ENCODE measurements at places on chromosomes 6 and 20.

- peak; percentile 0 for DNase-seq
These were observed 126.9 kb upstream of the UFL1 start for GRCh38 chr6:96394727-96395126.

GRCh38 chr6:108744996-108745395, 103.2 kb upstream of the ARMC2 start:
- DNase-seq, result no peak

DNA sequence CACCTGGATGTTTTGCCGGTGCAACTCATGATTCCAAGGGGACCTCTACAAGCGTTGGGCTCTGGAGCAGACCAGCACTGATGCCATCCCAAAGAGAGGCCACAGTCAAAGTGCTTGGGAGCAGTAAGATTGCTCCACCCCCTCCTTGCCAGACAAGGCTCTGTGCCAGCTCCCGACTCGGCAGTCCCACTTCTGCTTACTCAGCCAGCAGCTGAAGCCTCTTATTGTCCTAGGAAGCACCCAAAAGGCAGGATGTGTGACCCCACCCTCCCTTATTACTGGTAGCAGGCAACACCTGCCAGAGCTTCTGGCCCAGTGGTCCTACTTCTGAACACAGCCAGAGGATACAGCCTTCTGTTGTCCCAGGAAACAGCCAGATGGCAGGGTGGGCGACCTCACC, 614.2 kb downstream of the TENT5A start:
- DNase-seq, result no peak

DNA sequence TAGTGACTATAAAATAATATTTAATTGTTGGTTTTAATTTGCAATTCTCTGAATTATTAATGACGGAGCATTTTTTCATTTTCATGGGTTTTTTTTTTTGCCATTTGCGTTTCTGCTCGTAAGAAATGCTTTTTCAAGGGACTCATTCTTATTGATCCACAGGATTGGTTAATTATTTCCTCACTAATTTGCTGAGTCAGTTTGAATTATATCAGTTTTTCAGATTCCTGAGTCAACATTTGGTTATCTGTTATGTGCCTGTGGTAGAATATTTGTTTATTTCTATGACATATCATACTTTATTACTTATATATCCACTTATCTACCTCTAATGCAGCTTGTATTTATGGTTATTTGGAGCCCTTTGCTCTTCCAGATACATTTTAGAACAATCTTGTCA, 257.0 kb upstream of the BTBD3 start:
- DNase-seq, result no peak

- peak; percentile 88 for DNase-seq
These were observed 1.5 kb downstream of the E2F3 start for GRCh38 chr6:20403070-20403765.

- no peak for DNase-seq
These were observed 140.5 kb upstream of the SYNDIG1 start for GRCh38 chr20:24328901-24329300.

GRCh38 chr20:58312836-58313235, 3.3 kb downstream of the RAB22A start:
- no peak for DNase-seq

GRCh38 chr6:127514179-127514772, 4.9 kb downstream of the MTCL3 start:
- no peak for DNase-seq

DNA sequence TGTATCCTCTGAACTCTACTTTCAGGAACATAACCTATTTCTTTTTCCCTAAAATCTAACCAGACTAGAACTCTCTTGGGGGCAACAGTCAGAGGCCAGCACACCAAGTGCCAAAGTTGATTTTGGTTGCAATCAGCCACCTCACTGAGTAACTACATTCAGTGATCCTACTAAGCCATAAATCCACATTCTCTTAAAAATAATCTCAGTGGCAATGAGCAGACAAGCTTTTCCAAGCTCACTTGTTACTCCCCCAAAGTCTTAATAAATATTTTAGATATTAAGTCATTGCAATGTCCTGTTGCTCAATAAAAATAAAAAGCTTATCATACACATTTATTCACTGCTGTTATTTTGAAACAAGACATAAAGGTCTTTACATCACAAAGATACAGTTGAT, 9.8 kb downstream of the RGS17 start:
- peak; percentile 60 for DNase-seq

DNA sequence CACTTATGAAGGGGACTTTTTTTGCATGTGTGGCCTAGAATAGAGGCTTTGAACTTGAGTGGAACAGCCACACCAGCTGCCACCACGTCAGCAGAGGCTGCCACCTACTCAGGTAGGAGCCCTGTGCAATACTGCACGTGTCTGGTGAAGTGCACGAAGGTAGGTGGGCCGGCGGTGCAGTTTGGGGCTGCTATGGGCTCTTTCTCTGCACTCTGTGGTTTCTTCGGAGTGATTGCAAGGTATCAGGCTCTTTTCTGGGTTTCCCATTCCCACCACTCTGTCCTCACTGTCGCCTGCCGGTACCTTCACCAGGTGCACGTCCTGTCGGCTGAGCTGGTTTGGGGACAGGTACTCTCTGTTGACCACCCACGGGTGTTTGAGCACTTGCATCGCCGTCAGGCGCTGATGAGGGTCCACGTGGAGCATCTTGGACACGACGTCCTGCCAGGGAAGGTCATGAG, 30.8 kb upstream of the MPC1 start:
- no peak for DNase-seq
